ENCODE measurements at places on chromosomes 13 and 19.
A peak's percentile ranks its signal among the peaks of the same experiment; 100 is the strongest.

GRCh38 chr13:74221752-74222151 lies 87.5 kb upstream of the KLF12 start:
- no peak for DNase-seq

DNA sequence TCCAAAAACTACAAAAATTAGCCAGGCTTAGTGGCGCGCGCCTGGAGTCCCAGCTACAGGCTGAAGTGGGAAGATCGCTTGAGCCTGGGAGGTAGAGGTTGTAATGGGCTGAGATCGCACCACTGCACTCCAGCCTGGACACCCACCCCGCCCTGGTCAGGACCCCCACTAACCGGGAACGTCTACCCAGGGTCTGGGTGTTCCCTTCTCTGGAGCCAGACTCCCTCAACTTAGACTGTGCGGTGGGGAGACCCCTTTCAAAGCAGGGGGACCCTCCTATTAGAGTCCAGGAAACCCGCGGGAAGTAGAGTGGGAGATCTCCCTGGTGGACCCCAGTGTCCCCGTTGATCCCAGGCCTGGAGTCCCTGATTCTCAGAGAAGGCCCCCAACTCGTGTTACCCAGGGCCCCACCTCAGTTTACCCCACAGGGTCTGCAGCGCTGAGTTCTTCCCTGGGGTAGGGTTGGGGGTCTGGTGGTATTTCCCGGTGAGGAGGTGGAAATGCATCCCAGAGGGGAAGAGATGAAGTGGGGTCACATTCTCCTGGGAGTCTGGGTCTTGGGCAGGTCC lies 6.1 kb upstream of the ARRDC2 start:
- DNase-seq: no peak

DNA sequence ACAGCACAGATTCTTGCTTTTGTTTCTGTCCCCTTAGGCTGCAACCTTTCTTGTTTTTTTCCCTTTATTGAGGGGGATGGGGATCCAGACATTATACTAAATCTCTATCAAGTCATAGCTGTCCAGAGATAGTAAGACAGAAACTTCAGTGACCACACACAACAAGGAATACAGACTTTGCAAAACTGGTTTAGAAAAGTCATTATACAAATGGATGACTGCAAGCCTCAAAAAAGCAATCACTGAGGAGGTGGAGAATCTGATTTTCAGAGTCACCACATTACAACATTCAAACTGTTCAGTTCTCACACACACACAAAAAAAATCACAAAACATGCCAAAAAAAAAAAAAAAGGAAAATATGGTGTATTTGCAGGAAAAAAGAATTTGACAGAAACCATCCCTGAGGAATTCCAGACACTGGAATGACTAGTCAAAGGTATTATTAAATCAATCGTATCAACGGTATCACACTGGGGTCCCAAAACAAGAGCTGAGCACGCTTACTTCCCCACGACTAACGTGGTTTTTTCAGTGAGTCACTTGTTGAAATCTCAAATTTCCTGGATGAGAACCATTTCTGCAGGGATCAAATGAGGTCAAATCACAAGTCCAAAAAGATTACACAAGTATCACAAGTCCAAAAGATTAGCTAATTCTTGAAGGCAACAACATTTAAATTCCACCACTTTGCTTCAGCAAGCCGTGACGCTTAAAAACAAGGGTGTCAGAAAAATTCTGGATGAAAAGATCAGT lies 41.2 kb downstream of the USP12 start:
- DNase-seq: no peak

DNA sequence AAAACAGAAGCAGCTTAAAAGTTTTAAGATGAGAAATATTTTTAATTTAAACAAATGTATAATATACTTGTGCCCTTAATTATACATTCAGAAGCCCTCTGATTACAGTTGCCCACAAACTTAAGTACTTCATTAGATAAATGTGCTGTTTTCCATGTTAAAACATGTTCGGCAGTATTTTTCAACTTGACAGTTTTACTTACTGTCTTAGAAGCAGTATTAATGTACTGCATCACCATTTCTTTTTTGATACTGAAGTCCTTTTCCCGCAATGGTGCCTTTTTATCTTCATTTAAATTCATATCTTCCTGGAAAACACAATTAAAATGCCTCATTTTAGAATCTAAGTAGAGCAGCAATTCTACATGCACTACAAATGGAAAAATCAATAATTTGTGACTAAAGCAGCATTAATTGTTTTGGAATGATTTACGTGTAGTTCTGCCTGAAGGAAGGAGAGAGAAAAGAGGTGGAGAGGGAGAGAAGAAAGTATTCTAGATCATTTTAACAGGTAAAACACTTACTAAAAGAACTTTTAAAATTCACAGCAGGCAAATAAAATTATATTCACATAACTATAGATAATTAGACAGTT lies 70.2 kb downstream of the DIAPH3 start:
- DNase-seq: no peak

- DNase-seq: no peak
These were observed 1525.9 kb upstream of the SLC10A2 start for GRCh38 chr13:104592127-104592526.

DNA sequence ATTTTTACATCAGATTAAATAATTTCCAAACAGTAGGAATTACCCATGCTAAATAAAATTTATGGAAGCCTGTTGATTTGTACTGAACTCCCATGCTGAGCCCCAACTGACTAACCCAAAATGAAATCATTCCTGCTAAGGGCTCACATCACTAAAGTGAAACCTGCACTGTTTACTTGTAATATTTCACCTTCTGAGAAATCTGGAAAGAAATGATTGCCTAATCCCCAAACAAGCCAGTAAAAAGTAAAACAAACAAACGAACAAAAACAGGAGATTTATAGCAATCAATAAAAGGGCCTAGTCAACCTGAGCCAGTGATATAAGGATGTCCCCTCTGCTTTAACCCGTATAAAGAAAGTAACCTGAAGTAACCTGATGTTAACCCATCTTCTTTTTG lies 1599.8 kb downstream of the OLFM4 start:
- no peak for DNase-seq

GRCh38 chr19:38648769-38649304 lies 1.4 kb downstream of the ACTN4 start:
- DNase-seq: no peak

- DNase-seq: no peak
These were observed 726.2 kb downstream of the PCDH9 start for GRCh38 chr13:66503890-66504289.

GRCh38 chr19:46040952-46041500 lies at the start of gene IGFL4:
TSS of gene IGFL4 (minus strand) at chr19:46041002. CDS start at chr19:46040962, 40 bp downstream.
- DNase-seq: no peak

DNA sequence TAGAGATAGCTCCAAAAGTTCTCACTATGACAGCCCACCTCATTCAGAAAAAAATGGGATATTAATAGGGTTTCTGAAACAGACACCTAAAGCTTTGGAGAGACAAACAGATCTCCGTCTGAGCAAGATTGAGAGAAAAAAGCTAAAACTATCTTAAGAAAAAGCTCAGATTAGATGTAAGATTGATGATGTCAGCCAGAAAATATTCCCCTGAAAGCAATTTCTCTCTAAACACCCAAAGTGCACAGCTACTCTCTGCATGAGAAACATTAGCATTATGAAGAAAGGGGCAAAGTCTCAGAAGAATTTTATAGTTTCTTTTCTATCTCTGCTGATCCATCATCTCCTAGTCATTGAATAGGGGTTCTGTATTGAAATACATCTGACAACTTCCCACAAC lies 148.9 kb downstream of the ZNF737 start:
- no peak for DNase-seq

DNA sequence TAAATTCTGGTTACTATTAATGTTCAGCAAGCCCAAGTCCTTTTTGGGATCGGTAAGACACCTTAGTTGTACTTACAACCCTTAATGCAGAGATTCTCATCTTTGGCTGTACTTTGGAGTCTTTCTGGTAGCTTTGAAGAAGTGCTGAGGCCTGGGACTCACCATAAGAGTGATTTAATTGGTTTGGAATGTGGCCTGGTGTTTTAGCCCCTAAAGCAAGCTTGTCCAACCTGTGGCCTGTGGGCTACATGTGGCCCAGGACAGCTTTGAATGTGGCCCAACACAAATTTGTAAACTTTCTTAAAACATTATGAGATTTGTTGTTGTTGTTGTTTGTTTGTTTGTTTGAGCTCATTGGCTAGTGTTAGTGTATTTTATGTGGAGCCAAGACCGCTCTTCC lies 215.3 kb downstream of the ZIC5 start:
- no peak for DNase-seq

DNA sequence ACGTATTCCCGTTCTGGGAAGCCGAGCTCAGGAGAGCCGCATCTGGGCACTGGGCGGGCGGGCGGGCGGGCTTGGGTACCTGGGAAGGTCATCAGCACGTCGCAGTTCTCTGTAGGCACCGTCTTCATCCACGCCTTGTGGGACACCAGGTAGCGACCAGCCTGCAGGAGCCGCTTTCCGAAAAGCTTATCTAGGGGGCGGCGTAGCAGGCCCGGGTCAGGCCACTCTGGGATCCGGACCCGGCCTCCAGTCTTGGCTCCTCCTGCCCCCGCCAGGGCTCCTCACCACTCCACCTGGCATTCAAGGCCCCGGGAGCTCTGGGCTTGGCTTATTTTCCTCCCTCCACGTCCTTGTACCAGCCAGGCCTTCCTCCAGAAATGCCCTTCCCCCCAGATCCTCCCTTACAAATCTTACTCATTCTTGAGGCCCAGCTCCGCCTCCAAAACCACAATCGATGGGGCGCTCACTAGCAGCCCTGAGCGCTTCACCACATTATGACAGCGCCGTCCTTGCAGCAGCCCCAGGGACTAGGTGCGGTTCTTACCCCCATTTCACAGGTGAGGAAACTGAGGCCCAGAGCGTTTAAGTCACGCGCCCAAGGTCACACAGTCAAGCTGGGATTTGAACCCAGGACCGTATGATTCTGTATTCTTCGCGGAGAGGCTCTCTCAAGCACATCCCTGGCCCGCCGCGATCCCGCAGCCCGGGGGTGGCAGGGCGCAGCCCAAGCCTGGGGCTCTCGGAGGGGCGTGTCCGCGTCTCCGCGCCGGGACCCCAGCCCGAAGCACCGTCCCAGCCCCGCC lies 843 bp downstream of the ANO8 start:
- DNase-seq: peak; percentile 74

GRCh38 chr13:30796132-30796572 lies 60.8 kb downstream of the ALOX5AP start:
- DNase-seq: no peak

DNA sequence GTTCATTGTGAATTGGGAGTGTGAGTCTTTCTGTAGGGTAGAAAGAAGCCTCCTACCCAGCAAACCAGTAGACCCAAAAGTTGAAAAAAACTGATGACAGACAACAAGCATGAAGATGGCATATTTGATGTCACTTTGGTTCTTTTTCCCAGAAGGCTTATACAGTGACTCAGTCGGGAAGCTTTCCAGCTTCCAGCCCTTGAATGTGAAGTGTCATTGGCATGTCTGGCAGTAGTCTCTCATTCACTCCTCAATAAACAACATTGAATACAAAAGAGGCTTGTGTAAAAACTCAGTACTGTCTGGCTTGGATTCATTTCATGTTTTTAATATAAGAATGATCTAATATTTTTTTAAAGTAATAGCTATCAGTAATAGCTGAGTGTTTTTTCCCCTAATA lies 68.7 kb downstream of the IPO5 start:
- DNase-seq: no peak

- no peak for DNase-seq
These were observed 51.3 kb downstream of the TBC1D4 start for GRCh38 chr13:75430436-75431209.

DNA sequence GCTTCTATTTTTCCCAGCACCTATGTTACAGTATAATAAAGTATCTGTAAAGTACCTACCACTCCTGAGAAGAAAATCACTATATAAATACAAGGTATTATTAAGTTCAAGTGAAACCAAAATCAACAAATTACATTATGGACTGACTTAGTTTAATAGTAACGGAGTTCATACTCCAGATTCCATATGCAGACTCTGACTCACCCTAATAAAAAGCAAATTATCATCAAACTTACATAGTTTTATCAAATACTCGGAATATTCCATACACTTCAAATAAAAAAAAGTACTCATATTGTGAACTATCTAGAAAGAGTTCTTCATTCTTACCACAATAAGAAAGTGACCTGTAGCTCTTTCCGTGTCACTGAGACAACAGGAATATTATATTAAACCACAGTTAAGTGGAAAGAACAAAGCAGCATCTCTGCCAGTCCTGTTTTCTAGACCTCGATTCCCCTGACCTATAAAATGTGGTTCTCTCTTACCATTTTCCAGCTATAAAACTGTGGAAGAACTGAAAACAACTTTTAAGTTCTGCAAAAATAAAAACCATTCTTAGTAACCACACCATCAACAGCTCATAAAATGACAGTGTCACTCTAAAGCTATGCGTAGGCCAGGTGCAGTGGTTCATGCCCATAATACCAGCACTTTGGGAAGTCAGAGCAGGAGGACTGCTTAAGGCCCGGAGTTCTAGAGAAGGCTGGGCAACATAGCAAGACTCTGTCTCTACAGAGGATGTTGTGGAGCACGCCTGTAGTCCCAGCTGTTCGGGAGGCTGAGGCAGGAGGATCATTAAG lies 42.6 kb downstream of the USP12 start:
- DNase-seq: no peak

GRCh38 chr13:37741536-37741935 lies 128.0 kb downstream of the TRPC4 start:
- DNase-seq: no peak

- no peak for DNase-seq
These were observed 28.7 kb upstream of the CD33 start for GRCh38 chr19:51196181-51196580.

- no peak for DNase-seq
These were observed 37.7 kb upstream of the MCF2L start for GRCh38 chr13:112931028-112931934.

GRCh38 chr19:47798904-47799266 lies 5.5 kb downstream of the TPRX1 start:
- DNase-seq: no peak

- no peak for DNase-seq
These were observed 98.2 kb downstream of the OLFM4 start for GRCh38 chr13:53126841-53127245.

- no peak for DNase-seq
These were observed 27.5 kb upstream of the KATNAL1 start for GRCh38 chr13:30334663-30335386.

GRCh38 chr13:27199696-27200095 lies 28.1 kb upstream of the USP12 start:
- DNase-seq: no peak

DNA sequence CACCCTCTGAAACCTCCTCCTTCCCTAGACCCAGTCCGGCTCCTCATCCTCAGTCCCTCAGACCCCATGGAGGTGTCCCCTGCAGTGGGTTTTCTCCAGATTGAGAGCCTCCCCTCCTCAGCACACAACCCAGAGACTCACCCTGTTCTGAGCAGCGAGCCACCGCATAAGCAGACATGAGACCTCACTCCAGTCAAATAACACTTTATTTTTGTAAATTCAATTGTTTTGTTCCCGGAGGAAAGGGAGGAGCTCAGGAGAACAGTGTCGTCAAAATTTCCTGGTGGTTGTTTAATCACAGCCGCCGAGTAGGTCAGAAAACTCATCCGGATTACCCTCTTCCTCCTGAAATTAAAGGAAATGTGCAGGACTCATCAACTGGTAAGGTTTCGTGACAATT lies 57.5 kb downstream of the ERICH4 start:
- no peak for DNase-seq

GRCh38 chr13:80116107-80116506 lies 224.8 kb downstream of the SPRY2 start:
- no peak for DNase-seq

Data from stimulated activated CD4-positive, alpha-beta T cell treated with anti-CD3 and anti-CD28 coated beads, Interleukin-4, amount 100 ng/mL, for 1 hour (primary cell).